Stimulated activated CD8-positive, alpha-beta memory T cell treated with anti-CD3 and anti-CD28 coated beads, Interleukin-2, amount 100 ng/mL, for 48 hours (primary cell): ENCODE measurements at places on chromosomes 16 and 17.

- no peak for DNase-seq
Measured at GRCh38 chr17:68457168-68457538, at the start of gene WIPI1. Gene WIPI1, minus strand, starts transcription at chr17:68457496. Its CDS starts 75 bp downstream, at chr17:68457421.

DNA sequence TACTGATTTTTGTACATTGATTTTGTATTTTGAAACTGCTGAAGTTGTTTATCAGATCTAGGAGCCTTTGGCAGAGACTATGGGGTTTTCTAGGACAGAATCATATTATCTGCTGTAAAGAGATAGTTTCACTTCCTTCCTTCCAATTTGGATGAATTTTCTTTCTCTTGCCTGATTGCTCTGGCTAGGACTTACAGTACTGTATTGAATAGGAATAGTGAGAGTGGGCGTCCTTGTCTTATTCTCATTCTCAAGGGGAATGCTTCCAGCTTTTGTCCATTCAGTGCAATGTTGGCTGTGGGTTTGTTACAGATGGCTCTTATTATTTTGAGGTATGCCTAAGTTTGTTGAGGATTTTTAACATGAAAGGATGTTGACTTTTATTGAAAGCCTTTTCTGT, 290.1 kb downstream of the MAP2K4 start:
- no peak for DNase-seq

GRCh38 chr16:71826533-71827017, 17.9 kb upstream of the AP1G1 start:
- DNase-seq: no peak

DNA sequence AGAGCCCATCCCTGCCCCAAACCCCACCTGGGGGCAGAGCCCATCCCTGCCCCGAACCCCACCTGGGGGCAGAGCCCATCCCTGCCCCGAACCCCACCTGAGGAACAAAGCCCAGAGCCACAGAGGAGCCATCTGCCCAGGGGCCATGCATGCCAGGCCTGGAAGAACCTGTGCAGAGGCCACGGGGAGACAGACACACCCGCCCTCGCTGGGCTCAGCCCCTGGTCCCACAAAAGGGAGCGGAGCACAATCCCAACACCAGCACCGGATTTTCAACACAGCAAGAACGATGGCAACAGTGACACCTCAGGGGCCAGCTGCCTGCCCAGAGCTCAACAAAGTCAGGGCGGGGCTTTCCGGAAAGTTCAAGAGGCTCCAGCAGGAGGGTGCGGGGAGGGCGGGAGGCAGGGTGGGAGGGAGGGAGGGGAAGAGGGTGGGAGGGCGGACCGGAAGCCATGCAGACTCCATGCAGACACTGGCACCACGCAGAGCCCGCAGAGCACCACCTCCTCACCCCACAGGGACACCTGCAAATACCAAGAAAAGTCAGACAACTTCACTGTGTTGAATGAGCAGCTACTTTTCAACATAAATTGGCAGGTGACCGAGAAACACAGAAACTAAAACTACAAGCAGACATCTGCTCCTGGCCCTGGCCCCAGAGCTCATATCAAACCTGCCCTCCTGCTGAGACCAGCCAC, 27.9 kb upstream of the C16orf95 start:
- DNase-seq: peak; percentile 4

DNA sequence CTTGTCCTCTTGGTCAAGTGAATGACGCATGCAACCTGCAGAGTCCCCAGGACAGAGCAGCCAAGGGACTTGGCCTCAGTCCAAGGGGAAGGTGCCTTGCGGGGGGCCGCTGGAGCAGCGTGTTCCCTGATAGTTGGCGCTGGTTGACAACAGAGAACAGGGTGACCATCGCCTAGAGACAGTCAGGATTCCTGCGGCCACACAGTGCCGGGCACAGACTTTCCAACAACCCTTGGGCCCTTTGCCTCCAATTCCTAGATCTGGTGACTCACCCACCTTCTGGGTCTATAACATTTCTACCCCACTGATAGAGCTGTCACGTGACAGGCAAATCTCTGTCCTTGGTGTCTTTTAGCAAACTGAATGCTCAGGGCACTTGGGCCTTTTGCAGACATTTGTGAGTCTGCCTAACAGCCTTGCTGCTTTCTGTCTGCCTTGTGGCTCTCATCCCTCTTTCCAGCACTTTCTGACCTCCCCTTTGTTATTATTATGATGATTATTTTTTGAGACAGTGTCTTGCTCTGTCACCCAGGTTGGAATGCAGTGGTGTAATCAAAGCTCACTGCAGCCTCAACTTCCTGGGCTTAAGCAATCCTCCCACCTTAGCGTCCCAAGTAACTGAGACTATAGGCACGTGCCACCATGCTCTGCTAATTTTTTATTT, 11.9 kb upstream of the TEDC2 start:
- DNase-seq: no peak

GRCh38 chr16:70582280-70582978, 58.8 kb downstream of the SF3B3 start:
- DNase-seq: no peak

DNA sequence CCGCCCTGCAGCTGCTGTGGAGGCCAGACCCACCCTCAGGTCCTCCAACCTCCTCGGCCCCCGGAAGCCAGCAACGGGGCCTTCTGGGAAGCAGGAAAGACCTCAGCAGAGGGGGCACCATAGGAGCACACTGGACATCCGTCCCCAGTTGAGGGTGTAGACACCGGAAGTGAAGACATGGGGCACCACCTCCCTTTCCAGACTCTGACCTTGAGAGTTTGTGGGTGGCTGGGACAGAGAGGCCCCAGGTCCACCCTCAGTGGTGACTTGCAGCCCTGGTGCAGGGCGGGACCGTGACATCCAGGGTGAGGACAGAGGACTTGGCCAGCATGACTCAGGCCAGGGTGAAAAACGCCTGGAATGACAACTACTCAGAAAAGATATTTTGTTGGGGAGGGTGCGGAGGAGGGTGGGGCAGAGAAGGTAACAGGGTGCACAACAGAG, 19.9 kb downstream of the CEP295NL start:
- DNase-seq: no peak
